ENCODE measurements at places on chromosomes 16 and 17.

- no peak for DNase-seq
Measured at GRCh38 chr17:79628861-79629547, 18.2 kb upstream of the RBFOX3 start.

DNA sequence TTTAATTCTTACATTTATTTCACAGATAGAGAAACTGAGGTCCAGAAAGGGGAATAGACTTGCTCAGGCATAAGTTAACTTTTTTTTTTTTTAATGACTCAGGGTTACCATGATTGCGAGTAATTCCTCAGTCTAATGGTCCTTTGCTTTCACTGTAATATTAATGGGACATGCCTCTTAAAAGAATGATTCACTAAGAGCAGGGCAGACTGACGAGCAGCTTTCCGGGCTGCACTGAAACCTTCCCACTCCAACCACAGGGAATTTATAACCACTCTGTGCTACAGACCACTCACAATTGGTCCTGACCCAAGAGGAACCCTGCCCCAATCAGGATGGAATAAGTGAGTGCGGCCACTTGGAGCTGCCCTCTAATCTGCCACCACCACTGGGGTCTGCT, 5.7 kb downstream of the HOXB2 start:
- no peak for DNase-seq

- no peak for DNase-seq
Measured at GRCh38 chr17:80873307-80873951, 118.2 kb upstream of the CHMP6 start.

DNA sequence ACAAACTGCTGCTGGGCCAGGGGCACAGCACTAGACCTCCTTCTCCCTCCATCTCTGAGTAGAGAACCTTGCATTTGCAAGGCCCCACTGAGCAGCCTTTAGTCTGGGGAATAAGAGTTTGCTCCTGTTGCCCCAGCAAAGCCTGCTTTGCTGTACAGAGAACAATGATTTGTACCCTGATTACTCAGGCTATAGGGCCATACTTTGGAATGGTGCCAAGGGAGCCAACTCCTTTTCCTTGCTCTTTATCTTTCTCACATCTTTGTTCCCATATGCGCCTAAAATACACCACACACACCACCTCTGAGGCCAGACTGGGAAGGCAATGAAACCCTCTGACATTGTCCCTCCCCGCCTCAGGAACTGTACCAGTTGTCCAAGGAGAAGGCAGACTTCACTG, 21.2 kb downstream of the LIG3 start:
- DNase-seq: no peak

GRCh38 chr16:27723711-27724481, 174.0 kb downstream of the KATNIP start:
- no peak for DNase-seq

GRCh38 chr16:57062329-57062728, 30.1 kb upstream of the CPNE2 start:
- no peak for DNase-seq

DNA sequence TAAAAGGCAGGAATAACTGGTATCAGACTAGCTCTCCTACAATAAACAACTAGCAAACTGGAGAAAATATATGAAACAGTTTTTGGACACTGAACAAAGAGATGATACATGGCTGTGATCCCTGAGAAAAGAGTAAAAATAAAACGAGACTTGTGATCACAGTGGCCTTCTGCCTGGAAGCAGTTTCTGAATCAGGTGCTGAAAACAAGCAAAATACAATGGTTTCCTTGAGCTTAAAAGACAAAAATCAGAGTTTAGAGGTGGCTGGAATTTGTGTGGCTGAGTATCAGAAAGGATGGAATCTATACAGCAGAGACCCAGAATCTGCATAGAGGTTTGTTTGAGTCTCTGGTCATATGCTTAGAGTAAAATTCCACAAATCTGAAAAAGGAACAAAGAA, 242.5 kb upstream of the SOX9 start:
- DNase-seq: no peak

DNA sequence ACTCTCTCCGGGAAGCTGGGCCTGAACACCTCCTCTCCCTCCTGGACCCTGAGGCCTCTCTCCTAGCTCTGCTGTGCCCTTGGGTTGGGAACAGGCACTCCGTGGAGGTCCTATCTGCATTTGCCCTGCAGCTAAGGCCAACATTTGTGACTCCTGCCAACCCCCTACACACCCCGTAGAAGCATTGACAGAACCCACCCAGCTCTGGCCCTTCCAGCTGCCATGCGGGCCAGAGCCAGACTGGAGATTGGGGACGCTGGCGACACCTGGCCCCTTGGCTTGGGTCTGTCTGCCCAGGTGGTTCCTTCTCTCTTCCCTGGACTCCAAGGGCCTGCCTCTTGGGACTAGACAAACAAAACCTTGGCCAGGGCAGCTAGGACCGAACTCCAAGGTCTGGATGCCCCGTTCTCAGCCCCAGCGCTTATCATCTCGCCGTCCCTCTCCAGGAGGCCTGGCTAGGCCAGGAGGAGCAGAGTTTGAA, 644 bp upstream of the RHBDF2 start:
- DNase-seq: no peak

DNA sequence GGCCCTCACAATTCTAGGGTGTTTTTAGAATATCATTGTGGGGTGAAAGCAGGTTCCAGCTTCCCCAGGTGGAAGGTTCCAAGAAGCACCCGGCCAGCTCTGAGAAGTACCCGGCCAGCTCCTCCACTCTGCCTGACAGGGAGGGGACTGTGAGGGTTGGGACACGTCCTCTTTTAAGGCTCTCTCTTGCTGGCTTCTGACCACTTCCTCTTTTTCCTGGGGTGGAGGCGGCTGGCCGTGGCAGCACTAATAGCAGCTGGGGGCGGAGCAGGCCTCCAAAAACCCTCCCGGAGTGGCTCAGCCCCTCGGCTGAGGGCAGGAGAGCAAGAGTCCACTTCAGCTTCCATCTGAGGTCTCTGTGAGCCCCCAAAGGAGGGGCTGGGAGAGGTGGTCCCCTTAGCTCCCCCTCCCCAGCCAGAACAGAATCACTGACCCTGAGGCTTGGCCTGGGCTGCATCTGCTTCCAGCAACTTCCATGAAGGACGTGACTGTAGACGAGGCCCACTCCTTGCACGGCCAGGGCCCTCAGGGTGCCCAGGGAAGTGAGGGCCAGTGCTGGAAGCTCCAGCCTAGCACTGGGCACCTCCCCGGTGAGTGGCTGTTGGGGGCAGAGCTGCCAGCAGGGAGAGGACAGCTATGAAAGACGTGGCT, 26.7 kb upstream of the PLCG2 start:
- DNase-seq: peak; percentile 26

GRCh38 chr16:2027024-2028010, 615 bp downstream of the NHERF2 start:
- no peak for DNase-seq

DNA sequence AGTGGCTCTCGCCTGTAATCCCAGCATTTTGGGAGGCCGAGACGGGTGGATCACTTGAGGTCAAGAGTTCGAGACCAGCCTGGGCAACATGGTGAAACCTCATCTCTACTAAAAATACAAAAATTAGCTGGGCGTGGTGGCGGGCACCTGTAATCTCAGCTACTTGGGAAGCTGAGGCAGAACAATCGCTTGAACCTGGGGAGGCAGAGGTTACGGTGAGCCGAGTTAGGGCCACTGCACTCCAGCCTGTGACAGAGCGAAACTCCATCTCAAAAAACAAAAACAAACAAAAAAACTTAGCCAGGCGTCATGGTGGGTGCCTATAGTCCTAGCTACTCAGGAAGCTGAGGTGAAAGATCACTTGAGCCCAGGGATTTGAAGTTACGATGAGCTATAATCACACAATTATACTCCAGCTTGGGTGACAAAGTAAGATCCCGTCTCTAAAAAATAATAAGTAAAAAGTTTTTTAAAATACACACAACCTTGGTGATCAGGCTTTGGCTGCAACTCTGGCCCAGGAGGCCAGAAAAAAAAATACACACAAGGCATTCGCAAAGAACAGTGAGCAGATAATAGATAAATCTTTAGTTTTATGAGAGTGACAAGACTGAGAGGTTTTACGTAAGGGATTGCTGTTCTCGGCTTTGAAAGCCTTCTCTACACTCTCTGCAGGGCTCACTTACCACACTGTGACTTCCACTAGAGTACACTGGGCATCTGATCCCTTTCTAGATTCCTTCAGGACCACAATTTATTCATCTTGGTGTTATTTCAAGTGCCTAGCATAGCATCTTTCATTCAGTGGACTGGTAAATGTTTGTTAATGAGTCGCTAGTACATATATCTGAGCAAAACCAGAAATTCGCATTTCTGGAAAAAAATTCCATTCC, 5.9 kb downstream of the GSPT1 start:
- DNase-seq: no peak

GRCh38 chr17:62075308-62075815, 10.3 kb upstream of the MED13 start:
- no peak for DNase-seq

GRCh38 chr17:2179615-2180295, 123.8 kb downstream of the SMG6 start:
- no peak for DNase-seq

DNA sequence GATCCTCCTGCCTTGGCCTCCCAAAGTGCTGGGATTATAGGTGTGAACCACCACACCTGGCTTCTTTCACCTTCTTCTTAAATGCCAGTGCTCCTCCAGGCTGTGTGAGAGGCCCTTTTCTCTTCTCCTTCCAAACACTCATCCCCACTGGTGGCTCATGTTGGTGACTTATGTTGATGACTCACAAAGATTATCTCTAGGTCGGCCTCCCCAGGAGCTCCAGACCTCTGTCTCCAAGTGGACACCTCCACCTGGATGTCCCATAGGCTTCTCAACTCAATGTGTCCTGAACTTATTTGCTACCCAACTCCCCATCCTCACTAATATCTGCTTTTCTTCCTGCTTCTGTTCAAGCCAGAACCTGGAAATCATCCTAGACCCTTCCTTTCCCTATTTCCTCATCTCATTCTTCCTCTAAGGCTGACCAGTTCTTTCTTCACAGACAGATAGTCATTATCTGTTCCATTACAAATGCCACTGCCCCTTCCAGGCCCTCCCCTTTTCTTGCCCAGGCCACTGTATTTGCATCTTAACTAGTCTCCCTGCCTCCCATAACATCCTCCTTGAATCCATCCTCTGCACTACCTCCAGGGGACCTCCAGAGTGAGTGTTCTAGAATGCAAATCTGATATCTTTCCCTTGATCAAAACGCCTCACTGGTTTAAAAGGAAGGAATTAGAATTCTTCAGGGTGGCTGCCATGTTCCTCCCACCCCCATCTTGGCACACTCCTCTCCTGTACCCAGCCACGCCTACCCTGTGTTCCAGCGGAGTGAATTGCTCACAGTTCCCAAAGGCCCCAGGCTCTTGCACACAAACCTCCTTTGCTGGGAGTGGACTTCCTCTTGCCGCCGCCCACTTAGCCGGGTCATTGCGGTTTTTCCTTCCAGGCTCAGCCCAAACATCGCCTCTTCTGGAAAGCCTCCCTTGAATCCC, 34.8 kb upstream of the FBXO47 start:
- no peak for DNase-seq

DNA sequence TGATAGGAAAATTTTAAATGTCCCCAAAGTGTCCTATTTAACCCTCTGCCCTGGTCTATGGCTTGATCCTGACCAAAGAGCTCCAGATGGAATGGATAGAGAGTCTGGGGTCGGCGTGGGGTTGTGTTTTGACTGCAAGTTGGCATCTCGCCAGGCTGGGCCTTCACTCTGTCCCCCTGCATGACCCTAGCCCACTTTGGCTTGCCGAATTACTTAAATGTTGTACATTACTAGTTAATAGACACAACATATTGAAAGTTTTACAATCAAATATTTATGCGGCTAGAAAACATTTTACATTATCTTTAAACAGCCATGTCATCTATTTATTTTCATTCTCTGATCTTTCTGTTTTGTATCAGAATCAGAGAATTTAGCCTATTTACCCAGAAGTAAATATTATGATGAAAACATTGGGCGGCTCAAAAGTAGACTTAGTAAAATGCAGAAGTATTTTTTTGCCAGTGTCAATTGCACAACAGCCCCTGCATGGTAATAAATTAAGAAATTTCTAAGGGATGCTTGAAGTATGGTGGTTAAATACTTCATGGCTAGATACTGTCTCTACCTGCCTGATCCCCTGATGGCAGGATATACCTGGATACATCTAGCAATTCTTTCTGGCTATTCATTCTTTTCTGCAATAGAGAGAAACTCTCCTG, 18.8 kb upstream of the MYOCD start:
- DNase-seq: no peak

GRCh38 chr17:70102531-70102930, 27.5 kb downstream of the KCNJ16 start:
- no peak for DNase-seq

- no peak for DNase-seq
Measured at GRCh38 chr17:78368854-78369495, 9.1 kb upstream of the SOCS3 start.

- DNase-seq: no peak
Measured at GRCh38 chr17:48153691-48154358, 46.3 kb downstream of the SNX11 start.

DNA sequence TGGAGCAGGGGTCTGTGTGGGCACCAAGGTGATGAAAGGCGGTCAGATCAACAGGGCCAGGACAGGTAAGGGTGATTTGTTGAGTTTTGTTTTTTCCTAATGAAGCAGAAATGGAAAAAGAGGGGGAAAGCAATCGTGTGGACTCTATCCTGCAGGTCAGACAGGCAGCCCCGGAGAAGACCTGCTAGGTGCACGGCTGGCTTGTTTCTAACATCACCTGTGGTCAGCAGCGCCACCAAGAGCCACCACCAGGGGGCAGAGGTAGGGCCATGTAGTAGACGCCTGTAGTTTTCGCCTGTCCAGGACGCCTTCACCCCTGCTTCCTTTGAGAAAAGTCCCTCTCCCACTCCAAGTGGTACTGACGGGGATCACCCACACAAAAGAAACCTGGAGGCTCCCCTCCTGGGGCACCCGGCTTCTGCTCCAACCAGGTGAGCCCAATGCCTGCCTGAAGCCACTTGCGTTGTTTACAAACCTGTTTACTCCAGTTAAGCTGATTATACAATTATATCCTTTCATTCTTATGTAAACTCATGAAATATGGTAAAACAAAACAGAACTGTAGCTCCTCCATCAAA, 54.2 kb upstream of the SEC14L1 start:
- peak; percentile 72 for DNase-seq

DNA sequence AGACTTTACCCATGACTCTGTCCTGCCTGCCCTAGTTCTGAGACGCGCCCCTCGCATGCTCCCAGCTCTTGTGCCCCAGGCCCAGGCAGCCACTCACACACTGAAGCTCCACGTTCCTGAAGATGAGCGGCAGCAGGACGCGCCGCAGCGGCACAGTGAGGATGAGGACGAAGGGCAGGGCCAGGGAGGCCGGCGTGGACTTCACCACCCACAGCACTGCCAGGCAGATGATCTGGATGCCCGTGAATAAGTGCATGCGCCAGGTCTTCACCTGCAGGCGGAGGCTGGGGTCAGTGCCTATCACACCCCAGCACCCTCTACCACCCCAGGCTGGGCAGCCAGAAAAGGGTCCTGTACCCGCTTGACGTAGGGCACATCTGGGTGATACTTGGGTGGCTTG, 16.9 kb downstream of the SLC4A1 start:
- DNase-seq: no peak

- DNase-seq: peak; percentile 13
Measured at GRCh38 chr17:50079334-50080095, 15.6 kb upstream of the PDK2 start.

GRCh38 chr16:24624102-24624501, 84.7 kb downstream of the RBBP6 start:
- no peak for DNase-seq
